Ovary (tissue), 10 donors: ENCODE measurements at places on chromosomes 5 and 9.

GRCh38 chr9:128026255-128026772 is 40.8 kb downstream of the NAIF1 start:
- no peak for DNase-seq

GRCh38 chr5:95923918-95924544 is 37.6 kb downstream of the ELL2 start:
- no peak for DNase-seq

GRCh38 chr5:91053741-91054025 is 329.4 kb downstream of the ARRDC3 start:
- DNase-seq = no peak

GRCh38 chr5:71957292-71957898 is 149.9 kb upstream of the MAP1B start:
- no peak for DNase-seq

GRCh38 chr9:128845186-128845931 is 15.8 kb upstream of the SPOUT1 start:
- DNase-seq = no peak

GRCh38 chr5:172492097-172492840 is 37.9 kb upstream of the SH3PXD2B start:
- DNase-seq = peak; percentile 10

GRCh38 chr5:14976486-14976885 is 104.9 kb upstream of the ANKH start:
- no peak for DNase-seq

- DNase-seq = peak; percentile 68
Observed at GRCh38 chr5:111680737-111681413, 76.1 kb downstream of the NREP start.

GRCh38 chr5:109410389-109411148 is 795 bp upstream of the PJA2 start:
- peak; percentile 82 for DNase-seq

- no peak for DNase-seq
Observed at GRCh38 chr5:130151239-130151638, 247.0 kb downstream of the CHSY3 start.
